ENCODE measurements at places on chromosomes 3 and 15.

DNA sequence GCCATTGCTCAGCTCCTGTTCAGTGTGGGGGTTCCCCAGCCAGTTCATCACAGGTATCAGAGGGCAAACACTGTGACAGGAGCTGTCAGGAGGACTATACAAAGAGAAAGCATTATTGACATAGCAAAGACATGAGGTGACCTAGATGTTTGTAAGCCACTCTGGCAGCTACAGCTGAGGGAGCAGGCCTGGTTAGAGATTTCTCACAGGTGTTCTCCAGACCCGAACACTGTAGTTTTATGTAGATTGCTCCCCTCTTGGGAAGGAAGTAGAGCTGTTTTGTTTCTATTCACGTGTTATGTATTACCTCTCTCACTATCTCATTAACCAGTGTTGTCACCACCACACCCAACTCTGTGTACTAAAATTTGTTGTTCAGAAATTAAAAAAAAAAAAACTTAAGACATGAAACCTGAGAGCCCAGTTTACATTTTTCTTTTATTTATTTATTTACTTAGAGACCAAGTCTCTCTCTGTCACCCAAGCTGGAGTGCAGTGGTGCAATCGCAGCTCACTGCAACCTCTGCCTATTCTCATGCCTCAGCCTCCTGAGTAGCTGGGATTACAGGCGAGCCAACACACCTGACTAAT lies 123.7 kb downstream of the RBPMS2 start:
- no peak for DNase-seq

DNA sequence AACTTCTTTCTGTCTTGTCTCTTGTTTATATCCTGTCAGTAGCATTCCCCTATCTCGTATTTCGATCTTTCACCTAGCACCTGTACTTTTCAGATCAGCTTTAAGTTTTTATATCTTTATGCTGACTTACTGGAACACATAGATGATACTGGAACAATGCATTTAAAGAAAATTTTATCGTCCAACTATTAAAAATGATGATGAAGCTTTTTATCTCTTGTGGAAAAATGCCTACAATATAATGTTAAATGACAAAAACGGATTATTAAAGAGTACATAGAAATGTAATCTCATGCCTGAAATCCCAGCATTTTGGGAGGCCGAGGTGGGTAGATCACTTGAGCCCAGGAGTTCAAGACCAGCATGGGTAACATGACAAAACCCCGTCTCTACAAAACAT lies 139.5 kb downstream of the ZPLD1 start:
- DNase-seq = no peak

DNA sequence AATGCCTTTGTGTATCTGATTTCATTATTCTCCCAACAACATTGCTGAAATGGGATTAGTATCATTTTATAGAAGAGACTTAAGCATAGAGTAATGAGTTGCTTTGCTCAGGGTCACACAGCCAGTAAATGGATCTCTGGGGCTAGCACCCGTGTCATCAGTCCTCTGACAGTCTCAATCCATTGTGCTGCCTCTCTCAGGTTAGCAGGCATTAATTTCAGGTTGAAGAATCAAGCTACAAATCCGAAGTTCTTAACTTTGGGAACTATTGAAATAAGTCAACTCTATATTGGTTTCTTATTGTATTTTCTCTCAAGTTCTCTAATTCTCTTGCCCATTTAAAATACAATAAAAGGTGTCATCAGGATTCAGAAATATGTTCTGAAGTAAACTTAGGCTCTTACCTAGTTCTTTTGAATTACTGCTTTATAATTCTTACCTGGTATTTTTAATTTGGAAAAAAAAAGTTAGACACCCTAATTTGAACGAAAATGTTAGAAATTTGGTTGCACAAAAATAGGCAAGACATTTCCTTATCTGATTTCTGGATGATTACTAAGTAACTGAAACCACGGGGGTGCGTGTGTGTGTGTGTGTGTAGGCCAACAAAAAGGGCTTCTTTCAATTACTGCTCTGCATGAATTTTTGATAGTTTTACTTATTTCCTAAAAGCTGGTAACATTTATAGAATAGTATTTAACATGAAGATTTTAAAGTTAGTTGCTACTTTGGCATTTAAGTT lies 189.8 kb downstream of the MBNL1 start:
- no peak for DNase-seq

DNA sequence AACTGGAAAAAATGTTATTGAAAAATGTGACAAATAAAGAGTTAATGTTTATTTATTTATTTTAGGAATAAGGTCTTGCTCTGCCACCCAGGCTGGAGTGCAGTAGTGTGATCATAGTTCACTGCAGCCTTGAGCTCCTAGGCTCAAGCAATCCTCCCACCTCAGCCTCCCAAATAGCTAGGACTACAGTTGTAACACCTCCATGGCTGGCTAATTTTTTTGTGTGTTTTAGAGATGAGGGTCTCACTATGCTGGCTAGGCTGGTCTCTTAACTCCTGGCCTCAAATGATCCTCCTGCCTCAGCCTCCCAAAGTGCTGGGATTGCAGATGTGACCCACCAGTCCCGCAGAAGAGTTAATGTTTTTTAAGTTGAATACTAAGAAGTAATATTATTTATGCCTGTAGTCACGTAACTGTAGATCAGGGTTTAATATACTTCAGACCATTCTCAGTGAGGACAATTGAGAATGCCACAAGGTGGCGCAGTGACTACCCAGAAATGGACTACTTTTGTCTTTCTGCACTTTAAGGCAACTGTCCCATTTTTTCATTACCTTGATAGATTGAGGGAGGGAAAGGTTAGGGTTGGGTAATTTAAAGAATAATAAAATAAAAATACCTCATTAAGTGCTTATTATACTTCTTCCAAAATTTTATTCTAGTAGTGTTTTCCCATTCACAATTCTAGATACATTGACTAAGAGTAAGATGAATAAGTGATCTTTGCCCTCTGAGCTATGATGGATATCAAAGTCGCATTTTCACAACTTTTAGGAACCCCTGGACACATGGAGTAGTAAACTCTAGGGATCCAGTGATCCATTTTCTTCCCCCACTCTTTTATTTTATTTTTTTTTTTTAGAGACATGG lies 6.0 kb downstream of the MUC13 start:
- DNase-seq = peak; percentile 15

GRCh38 chr3:157488144-157488543 lies 15.1 kb downstream of the VEPH1 start:
- DNase-seq = no peak

DNA sequence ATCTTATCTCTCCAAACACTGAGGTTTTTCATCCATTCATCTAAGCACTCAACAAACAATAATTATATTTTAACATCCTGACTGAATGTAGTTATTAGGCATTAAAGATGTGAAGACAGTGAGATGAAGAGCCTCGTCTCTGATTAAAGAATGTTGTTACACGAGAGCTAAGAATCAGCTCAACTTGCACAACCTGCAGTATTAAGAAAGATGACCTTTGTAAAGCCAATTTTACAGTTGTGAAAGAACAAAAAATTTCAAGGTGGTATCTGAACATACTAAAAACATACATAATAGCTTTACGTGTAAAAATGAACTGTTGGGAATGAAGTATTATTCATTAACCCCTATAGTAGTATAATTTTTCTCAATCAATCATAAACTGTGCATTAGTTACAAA lies 12.8 kb downstream of the CLDN1 start:
- no peak for DNase-seq

GRCh38 chr3:71241981-71242560 lies 341.5 kb downstream of the FOXP1 start:
- no peak for DNase-seq

- no peak for DNase-seq
Observed at GRCh38 chr3:42875325-42876151, at the start of gene CYP8B1. CYP8B1 (minus strand) TSS chr3:42875879; CDS start chr3:42875816, 63 bp downstream.

DNA sequence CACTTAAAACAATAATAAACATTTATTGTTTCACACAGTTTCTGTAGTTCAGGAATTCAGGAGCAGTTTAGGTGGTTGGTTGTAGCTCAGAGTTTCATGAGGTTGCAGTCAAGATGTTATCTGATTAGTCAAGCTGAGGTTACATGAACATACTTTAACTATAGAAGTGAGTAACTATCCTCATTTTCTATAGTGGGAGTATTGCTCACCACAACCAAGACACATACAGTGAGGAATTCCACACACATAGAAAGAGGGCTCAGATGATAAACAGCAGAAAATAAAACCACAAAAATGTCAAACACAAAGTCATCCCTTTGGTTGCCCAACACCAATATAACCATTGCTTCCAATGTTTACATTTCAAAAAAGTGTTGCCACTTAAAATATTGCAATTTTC lies 13.6 kb downstream of the SCN11A start:
- no peak for DNase-seq

GRCh38 chr3:133895208-133896001 lies at the start of gene RAB6B:
RAB6B (minus strand) TSS chr3:133895882; CDS start chr3:133895466, 416 bp downstream.
- DNase-seq = peak; percentile 18

- DNase-seq = no peak
Observed at GRCh38 chr3:30550246-30550645, 56.2 kb upstream of the TGFBR2 start.

- no peak for DNase-seq
Observed at GRCh38 chr3:191139736-191140135, 59.3 kb upstream of the OSTN start.

- no peak for DNase-seq
Observed at GRCh38 chr3:48187301-48187578, 977 bp downstream of the CDC25A start.

GRCh38 chr3:134606033-134607025 lies 44.5 kb downstream of the KY start:
- DNase-seq = no peak

DNA sequence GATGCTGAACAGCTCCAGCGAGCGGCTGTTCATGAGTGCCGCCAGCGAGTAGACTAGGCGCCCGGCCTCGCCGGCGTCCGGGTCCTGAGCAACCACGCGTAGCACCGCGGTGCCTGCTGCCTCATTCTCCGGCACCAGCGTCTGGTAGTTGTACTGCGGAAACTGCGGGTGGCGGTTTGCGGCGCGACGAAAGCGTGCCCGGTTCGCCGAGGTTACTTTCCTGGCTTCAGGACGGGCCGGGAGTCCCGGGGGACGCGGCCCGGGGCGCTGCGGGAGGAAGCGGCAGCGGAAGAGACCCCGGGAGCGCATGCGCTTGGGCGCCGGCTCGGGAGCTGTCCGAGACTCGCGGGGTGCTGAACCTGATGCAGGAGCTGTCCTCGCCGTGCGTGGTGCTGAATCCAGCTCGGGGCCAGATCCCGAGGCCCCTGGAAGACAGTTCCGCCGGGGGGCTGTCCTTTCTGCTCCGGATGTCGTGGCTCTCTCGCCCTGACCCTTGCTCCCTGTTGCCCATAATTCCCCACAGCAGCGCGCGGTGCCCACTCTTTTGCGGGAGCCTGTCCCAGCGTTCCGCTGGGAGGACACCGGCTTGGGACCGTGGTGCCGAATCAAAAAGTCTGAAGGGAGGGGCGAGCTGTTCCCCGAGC lies 1.1 kb downstream of the CELSR3 start:
- no peak for DNase-seq

- no peak for DNase-seq
Observed at GRCh38 chr15:99729920-99730319, 3.3 kb downstream of the LYSMD4 start.

GRCh38 chr3:170542704-170543103 lies 43.2 kb downstream of the SLC7A14 start:
- DNase-seq = no peak

- no peak for DNase-seq
Observed at GRCh38 chr15:28987337-28987736, 101.6 kb downstream of the APBA2 start.

GRCh38 chr3:54836871-54837270 lies 91.0 kb downstream of the LRTM1 start:
- DNase-seq = no peak

- no peak for DNase-seq
Observed at GRCh38 chr15:36110659-36110993, 468.8 kb upstream of the CDIN1 start.

DNA sequence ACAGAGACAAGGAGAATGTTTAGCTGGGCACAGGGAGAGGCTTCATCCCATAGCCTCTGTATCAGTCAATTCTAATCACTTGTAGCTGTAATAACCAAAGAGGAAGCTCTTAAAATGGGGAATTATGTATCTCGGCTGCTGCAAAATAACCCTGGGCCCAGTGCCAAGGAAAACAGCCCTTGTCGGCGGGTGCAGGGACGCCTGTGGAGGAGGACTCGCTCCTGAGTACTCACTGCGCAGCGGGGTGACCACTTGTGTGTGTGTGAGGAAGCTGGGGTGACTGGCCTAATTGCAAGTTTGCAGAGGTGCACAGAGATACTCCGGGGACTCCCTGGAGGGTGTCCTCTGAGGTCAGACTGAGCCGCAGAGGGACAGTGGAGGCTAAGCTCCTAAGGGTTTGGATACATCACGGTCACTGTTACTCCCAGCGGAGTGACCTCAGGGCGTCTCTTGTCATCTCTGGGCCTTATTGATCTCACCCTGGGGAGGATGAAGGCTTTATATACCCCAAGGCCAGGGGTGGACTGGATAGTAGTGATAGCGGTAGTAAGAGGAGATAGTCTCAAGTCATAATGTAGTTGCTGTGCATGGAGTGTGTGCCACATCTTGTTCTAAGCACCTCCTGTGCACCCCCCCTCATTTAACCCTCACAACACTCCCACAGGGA lies 37.2 kb downstream of the SLC6A6 start:
- DNase-seq = no peak

- no peak for DNase-seq
Observed at GRCh38 chr3:21979706-21980105, 228.7 kb upstream of the ZNF385D start.

DNA sequence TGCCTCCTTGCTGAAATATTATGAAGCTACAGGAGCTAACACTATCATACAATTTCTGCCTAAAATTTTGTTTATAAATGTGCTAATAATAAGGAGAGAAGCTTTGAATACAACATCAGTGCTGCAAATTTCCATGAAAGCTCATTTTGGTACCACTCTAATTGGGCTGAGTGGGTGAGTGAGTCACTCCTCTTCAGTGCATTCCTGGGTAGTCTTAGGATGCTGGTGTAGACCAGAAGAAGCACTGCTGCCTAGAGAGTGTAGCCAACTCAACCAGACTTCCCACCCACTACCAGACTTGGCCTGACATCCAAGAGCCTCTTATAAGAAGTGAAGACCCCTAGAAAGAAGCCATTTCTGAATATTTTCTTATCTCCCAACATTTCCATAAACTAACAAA lies 32.5 kb upstream of the CCDC54 start:
- no peak for DNase-seq

DNA sequence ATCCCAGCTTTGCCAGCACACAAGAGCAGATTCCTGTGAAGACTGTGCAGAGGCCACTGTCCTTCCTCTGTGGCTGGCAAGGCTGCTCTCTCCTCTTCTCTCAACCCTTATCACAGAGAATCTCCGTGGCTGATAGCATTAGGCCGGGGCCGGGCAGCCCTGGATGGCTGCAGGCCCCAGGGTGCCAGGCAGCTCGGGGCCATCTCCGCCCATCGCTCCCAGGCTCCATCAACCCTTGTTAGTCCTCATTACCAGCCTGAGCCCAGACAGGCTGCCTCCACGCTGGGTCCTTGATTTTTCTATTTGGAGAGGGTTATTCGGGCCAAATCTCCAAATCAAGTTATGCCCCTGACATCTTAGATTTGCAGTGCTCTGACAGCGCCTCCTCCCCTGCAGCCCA lies 39.1 kb downstream of the MRPL46 start:
- no peak for DNase-seq

- no peak for DNase-seq
Observed at GRCh38 chr3:60573494-60573893, 677.8 kb downstream of the FHIT start.
